Astrocyte (in vitro differentiated cells and primary cell): ENCODE measurements at places on chromosomes 5 and 9. TPM values are rescaled to one million over a fixed set of nuclear protein-coding genes. Genes with fewer than 3 reads are reported as not detected.

DNA sequence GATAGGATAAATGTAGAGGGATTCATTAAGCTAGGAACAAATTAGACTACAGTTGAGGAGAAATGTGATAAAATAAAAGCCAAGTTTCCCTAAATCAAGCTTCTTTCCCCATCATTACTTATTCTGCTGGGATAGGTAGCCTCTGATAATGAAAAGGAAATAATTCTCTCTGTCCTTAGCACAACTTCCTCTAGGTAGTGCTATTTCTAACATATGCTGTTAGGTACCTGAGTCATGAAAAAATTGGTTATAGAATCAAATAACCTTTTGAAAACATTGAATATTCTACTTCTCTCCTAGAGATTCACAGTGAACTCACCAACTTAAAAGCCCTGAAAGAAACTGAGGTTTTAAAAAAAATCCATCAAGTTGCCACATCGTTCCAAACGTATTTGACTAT is 1793.1 kb downstream of the EFNA5 start:
- no peak for DNase-seq

DNA sequence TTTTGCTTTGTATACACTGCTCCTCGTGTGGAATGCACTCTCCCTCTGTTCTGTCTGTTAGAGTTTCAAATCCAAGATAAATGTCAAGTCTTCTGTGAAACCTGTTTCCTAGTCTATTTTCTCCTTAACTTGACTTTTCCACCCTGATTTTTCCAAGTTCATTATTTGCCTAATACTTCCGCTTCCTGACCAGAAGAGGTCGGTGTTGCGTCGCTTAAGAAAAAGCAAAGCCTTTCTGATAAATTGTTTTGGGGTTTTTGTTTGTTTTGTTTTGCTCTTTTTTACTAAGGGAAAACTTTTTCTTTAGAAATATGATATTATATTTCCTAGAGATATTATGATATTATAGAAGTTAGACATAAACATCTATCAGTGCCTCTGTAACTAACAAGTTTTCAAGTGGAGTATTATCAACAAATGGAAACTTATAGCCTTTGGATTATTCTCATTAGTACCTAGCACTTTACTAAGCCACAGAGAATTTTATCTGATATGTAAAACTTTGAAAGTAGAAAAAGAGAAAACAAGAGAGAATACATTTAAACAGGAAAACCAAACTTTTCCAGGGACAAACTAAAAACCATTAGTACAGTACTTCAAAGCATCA is 55.8 kb downstream of the PHAX start:
- peak; percentile 14 for DNase-seq

The TMC1 gene
- total RNA-seq = 0.10 TPM in 1 of 2 replicates, not detected in the other

DNA sequence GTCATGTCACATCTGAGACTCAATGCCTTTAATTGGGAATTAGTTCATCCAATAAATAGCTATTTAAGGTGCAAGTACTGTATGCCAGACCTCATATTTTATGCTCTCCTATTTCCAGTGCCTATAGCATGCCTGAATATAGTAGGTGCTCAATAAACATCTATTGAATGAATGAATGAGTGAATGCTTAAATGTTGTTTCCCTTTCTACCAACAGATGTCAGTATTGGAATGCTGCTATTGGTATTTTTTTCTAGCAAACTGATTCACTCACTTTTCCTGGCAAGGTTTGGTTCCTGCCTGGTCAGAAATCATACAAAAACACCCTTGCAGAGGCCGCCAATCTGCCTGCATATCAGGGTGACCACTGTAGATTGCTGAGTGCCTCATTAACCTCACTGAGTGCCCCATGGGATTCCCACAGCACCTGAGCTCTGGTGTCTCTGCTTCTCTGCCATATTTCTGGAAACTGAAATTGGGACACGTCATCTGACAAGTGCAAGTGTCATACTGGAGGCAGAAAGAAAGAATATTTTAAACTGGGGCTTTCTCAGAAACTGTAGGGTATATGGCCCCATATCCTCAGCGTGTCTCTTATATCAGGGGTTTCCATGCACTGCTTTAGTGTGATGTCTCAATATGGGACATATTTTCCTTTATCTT is 359.7 kb downstream of the TRIM32 start:
- DNase-seq = no peak

DNA sequence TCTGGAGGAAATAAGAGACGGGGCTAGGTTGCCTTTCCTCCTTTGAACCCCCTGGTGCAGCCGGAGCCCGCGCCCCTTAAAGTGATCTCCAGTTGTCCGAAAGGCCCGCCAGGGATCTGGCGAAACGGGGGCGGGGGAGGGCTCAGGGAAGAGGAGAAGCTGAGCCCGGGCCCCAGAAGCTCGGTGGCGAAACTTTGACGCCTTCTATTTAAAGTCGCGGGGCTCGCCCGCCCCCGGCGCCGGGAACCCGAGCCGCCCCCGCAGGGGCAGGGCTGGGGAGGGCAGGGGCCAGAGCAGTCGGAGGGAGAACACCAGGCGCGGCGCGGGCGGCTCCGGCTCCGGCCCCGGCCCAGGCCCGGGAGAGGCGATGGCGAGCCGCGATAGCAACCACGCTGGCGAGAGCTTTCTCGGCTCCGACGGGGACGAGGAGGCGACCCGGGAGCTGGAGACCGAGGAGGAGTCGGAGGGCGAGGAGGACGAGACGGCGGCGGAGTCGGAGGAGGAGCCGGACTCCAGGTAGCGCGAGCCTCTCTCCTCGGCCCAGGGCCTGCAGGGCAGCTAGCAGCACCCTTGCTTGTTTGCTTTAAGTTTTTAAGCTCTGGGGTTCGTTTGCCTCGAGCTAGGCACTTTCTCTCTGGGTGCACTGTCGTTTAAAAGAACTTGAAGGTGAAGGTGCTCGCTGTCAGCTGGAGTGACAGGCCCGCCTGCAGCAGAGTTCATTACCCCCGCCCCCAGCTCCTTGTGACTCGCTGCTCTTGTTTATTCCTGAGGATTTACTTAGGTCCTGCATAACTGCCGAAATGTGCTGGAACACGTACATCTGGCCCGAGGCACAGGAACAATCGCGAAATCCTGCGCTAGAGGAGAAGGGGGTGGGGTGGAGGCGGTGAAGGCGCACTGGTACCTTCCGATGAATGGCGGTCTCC is at the start of gene CMYA5:
TSS of gene CMYA5 (plus strand) at position 296 of the 926 bp plus-strand sequence. CDS start at position 368, 72 bp downstream.
- DNase-seq = no peak

The OR2K2 gene
- not detected in 2 replicates for total RNA-seq

DNA sequence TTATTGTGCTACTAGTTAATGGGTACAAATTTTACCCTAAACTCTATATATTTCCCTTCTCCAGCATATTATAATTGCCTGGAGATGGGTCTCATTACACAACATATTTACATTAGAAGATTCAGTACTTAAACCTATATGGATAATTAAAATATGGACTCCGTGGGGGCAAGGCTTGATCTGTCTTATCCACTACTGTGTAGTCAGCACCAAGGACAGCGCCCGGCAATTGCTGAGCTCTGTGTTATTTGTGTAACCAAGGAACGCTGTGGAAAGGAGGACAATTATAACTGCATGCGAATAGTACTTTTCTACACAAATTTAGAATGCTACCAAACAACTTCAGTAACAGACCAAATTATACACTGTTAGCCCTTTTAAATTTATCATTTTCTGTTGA is 77.7 kb downstream of the DNAH5 start:
- peak; percentile 19 for DNase-seq

DNA sequence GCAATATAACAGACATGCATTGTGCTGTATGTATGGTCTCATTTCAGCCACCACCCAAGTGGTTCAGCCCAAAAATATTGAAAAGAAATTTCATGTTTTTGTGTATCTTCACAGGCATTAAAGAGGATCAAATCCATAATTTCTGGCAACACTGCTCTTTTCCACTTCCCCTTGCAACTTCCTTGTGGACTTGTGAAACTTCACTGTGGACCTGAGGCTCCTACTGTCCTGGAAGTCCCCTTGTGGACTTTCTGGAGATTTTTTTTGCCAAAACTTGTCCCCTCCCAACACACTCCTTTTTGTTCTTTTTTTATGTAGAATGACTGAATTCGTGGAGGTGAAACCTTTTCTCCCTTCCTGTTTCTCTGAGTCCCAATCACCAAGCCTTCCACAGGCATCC is 14.3 kb downstream of the OTULINL start:
- no peak for DNase-seq

DNA sequence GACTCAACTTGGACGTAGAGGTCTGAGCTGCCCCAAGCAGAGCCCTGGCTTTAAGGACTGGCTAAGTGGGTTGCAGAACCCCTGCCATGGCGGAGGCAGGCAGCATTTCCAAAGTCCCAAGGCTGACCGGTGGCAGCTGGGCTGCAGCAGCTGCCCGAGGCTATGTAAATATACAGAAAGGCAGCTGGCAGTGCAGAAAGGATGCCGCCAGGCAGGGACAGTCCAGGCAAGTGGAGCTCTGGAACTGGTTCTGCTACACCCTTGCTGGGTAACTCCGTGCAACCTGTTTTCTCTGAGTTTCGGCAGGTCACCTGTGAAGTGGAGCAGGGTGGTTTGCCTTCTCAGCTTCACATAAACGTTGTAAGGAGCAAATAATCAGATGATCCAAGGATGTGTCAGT is 46.0 kb downstream of the SHB start:
- DNase-seq = no peak

- no peak for DNase-seq
Observed at GRCh38 chr9:4922730-4923129, 62.3 kb upstream of the JAK2 start.

DNA sequence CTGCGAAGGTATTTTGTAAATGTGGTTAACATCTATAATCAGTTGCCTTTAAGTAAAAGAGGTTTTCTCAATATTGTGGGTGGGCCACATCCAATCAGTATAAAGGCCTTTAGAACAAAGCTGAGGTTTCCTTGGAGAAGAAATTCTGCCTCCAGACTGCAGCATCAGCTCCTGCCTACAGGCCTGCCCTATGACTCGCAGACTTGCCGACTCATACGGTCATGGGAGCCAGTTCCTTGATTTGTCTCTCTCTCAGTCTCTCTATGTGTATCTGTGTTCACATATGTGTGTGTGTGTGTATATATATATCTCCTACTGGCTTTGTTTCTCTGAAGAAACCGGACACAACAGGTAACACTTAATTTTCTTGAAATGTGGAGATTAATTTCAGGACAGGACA is 45.3 kb downstream of the SLC36A1 start:
- no peak for DNase-seq

DNA sequence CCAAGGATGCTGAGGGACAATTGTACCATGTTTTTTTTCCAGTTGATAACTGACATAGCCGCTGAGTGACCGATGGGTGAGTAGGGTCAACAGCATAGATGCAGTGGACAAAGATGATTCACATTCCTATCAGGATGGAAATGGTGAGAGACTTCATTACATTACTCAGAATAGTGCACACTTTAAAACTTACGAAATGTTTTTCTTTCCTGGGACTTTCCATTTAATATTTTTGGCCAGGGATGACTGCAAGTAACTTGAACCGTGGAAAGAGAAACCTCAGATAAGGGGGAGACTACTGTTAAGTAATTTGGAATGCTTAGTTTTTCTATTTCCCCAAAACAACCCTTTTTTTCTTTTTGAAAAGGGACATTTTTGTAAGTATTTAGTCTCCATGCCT is 3.0 kb upstream of the TUSC1 start:
- peak; percentile 61 for DNase-seq

The MEIKIN gene
- not detected in 2 replicates for total RNA-seq

GRCh38 chr9:123321616-123322272 is 34.3 kb upstream of the CRB2 start:
- DNase-seq = no peak

The RALGPS1 gene
- 1.7 and 2.8 TPM in 2 replicates for total RNA-seq

- peak; percentile 71 for DNase-seq
Observed at GRCh38 chr5:129904102-129904666, at the start of gene CHSY3. Gene CHSY3, plus strand, starts transcription at chr5:129904465.

- no peak for DNase-seq
Observed at GRCh38 chr5:168847511-168848073, 268.4 kb upstream of the PANK3 start.

The C9orf57 gene
- total RNA-seq = not detected in 2 replicates

DNA sequence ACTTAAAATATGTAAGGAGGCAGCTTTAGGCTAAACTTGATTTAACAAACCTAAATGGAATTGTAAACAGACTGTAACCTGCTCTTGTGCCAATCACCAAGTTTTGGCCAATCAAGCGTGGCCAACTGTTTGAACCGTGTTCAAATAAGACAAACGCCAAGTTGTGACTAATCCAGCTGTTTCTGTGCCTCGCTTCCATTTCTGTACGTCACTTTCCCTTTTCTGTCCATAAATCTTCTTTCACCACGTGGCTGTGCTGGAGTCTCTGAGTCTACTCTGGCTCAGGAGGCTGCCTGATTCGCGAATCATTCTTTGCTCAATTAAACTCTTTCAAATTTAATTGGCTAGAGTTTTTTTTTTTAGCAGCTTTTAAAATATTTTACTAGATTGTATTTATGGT is 71.3 kb downstream of the LIX1 start:
- peak; percentile 71 for DNase-seq

The PCDHA5 gene
- total RNA-seq = 1.0 and 1.7 TPM in 2 replicates

The C5orf52 gene
- total RNA-seq = not detected in 2 replicates

GRCh38 chr5:37005252-37005651 is 128.7 kb downstream of the NIPBL start:
- peak; percentile 77 for DNase-seq

The GFPT2 gene
- total RNA-seq = 14.6 and 19.0 TPM in 2 replicates

The IFNA13 gene
- not detected in 2 replicates for total RNA-seq

DNA sequence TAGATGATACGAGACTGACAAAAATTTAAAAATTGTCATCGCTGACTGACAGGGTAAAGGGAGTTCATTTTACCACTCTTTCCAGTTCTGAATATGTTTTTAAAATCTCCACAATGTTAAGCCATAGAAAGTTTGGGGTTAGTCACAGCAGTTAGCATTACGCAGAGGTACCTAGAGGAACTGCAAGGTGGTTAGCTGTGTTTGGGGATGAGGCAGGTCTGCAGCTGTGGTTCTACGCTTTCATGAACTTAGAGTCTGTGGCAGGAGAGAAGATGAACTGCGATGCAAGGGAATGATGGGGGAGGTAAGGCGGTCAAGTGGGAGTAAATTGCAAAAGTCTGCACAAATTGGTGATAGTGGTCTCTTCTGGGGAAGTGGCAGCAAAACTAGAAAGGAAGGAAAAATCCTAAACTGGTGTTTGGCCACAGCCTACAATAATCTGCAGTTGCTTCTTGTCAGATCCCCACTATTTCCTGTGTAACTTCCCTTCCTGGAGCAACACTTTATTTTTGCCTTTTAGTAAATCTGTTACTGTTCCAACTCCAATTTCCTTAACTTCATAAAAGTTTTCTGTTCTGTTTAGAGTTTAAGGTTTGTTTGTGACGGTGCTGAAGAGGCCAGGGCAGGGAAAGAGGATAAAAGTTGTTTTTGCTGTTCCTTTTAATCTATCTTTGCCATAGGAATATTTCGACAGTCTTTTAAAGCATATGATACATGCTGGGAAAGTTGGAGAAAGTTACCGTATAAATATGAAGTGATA is 38.6 kb upstream of the SNX2 start:
- DNase-seq = no peak

The TMEM252 gene
- total RNA-seq = not detected in 2 replicates

- no peak for DNase-seq
Observed at GRCh38 chr5:1244976-1245375, 19.8 kb downstream of the SLC6A18 start.

The SREK1 gene
- 58.4 and 66.1 TPM in 2 replicates for total RNA-seq

DNA sequence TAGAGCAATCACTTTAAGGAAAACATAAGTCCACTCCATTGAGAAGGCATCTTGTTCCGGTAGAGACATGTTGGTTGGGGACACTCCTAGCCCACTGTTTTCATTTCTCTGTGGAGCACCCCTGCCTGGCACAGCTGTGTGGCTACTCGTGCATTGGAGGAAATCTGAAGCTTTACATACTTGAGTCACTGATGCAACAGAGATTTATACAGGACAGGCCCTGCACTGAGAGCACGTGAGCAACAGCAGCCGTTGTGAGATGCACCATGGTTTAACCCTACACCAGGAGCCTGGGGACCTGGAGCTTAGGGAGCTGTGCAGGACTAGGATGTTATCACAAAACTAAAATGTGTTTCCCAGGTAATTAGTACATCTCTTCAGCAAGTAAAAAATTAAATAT is 230.7 kb upstream of the IRX1 start:
- no peak for DNase-seq
